Endothelial cell of umbilical vein (primary cell): ENCODE measurements at places on chromosomes 12 and 14. TPM values are rescaled to one million over a fixed set of nuclear protein-coding genes. Genes with fewer than 3 reads are reported as not detected.

DNA sequence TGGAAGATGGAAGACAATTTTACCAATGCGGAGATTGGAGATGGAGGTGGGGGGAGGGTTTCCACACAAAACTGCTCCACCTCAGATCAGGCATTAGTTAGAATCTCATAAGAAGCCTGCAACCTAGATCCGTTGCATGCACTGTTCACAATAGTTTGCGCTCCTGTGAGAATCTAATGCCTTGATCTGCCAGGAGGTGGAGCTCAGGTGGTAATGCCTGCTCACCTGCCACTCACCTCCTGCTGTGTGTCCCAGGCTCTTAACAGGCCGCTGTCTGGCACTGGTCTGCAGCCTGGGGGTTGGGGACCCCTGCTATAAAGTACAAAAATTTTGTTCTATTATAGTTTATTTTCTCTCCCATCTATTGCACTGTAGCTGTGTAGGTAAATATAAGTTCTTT lies 84.9 kb upstream of the FOXG1 start:
- no peaks in the 10 kb centered on the region for H3K27me3 ChIP-seq
- H3K4me1 ChIP-seq = peaks cover 7% of the 10 kb centered on the region
- DNase-seq = no peak

- H3K4me3 ChIP-seq = no peak overlapping the region
- DNase-seq = no peak
- H3K27me3 ChIP-seq = no peaks in the 10 kb centered on the region
- H3K4me1 ChIP-seq = no peaks in the 10 kb centered on the region
- no peaks in the 10 kb centered on the region for H3K36me3 ChIP-seq
Measured at GRCh38 chr14:58598028-58598803, 39.5 kb upstream of the DACT1 start.

Gene PTPRR
- polyA plus RNA-seq = 1.1 and 1.3 TPM in 2 replicates

DNA sequence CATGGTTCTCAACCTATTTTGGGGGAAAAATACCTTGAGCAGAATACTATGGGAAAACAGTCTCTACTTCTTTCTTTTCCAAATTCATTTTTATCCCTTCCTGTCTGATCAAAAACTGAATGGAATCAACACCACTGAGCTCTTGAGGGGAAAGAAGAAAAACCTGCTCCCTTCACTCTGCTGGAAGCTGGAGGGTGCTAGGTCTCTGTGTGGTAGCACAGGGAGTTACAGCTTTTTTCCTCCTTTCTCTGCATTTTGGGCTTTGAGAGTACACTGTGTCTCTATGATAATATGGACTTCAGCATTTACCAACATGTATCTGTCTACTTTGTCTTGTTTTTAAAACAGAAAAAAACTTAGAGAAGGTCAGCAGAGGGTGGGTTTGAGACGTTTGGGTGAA lies 417.2 kb upstream of the SYT1 start:
- H3K27me3 ChIP-seq = no peaks in the 10 kb centered on the region
- no peak overlapping the region for H3K27ac ChIP-seq
- DNase-seq = no peak
- H3K36me3 ChIP-seq = no peaks in the 10 kb centered on the region
- H3K4me1 ChIP-seq = no peaks in the 10 kb centered on the region

- H3K36me3 ChIP-seq = no peaks in the 10 kb centered on the region
- H3K4me1 ChIP-seq = no peaks in the 10 kb centered on the region
- no peak overlapping the region for H3K27ac ChIP-seq
- H3K4me3 ChIP-seq = no peak overlapping the region
Measured at GRCh38 chr14:56005191-56006053, 112.8 kb upstream of the PELI2 start.

Gene TMX1
- 9.5 and 11.4 TPM in 2 replicates for polyA plus RNA-seq

DNA sequence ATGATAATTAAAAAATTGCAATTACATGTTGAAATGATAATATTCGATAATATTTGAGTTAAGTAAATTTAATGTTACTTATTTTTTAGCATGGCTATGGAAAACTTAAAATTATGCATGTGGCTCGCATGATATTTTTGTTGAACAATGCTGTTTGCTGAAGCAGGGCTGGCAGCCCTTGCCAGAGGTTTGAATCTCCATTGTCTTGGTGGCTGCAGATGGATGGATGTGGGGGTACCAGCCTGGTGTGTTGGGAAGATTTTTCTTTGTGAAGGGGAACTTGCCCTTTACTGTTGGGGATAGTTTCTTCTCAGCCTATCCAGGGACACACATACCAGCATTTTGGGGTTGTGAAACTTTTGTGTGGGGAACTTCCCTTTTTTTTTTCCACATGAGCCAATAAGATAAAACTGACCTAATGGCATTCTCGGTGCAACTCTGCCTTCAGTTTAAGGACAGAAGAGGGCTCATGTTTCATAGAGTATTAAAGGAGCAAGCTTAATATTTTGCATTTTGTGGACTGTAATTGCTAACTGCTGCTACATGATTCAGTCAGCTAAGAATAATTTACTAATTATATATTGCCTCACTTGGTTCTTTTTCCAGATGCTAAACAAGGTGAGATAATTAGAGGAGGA lies 8.8 kb downstream of the RASSF3 start:
- no peaks in the 10 kb centered on the region for H3K36me3 ChIP-seq
- no peaks in the 10 kb centered on the region for H3K27me3 ChIP-seq
- H3K4me1 ChIP-seq = peaks cover 70% of the 10 kb centered on the region
- H3K27ac ChIP-seq = peak overlapping the region; percentile 97

Gene BCAT1
- 13.5 and 21.6 TPM in 2 replicates for polyA plus RNA-seq

GRCh38 chr14:104633276-104634137 lies 28.9 kb upstream of the TMEM179 start:
- no peaks in the 10 kb centered on the region for H3K27me3 ChIP-seq
- H3K27ac ChIP-seq = no peak overlapping the region
- H3K36me3 ChIP-seq = no peaks in the 10 kb centered on the region
- H3K4me1 ChIP-seq = no peaks in the 10 kb centered on the region

- no peak overlapping the region for H3K4me3 ChIP-seq
- H3K4me1 ChIP-seq = no peaks in the 10 kb centered on the region
- DNase-seq = no peak
- no peaks in the 10 kb centered on the region for H3K36me3 ChIP-seq
- H3K27me3 ChIP-seq = peaks cover 42% of the 10 kb centered on the region
Measured at GRCh38 chr12:94145191-94145983, 3.0 kb upstream of the PLXNC1 start.

Gene TPI1
- polyA plus RNA-seq = 1,816 and 2,057 TPM in 2 replicates

- no peaks in the 10 kb centered on the region for H3K36me3 ChIP-seq
- peaks cover 24% of the 10 kb centered on the region for H3K4me1 ChIP-seq
- H3K27me3 ChIP-seq = no peaks in the 10 kb centered on the region
- no peak overlapping the region for H3K4me3 ChIP-seq
- DNase-seq = peak; percentile 95
Measured at GRCh38 chr12:85179680-85180270, 100.2 kb upstream of the ALX1 start.

GRCh38 chr12:49885118-49885517 lies 18.6 kb downstream of the FAIM2 start:
- no peak overlapping the region for H3K4me3 ChIP-seq
- no peaks in the 10 kb centered on the region for H3K36me3 ChIP-seq
- H3K27ac ChIP-seq = no peak overlapping the region
- H3K4me1 ChIP-seq = no peaks in the 10 kb centered on the region

DNA sequence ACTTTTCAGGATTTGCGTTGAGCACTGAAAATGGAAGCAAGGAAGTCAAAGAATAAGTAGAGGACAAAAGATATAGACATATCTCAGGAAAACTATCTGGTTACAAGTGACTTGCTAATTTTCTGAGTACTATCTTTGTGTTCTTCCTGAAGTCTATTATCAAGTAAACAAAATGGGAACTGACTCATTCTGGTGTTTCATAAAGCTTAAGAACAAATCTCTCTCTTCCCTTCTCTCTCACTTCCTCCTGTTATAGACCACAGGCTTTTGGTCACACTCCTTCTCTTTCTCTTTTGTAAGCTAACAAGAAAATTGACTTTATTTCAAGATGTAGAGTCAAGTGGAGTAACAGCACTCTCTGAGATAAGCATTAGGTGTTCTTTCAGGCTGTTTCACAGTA lies 406.6 kb upstream of the SYT1 start:
- H3K4me1 ChIP-seq = no peaks in the 10 kb centered on the region
- H3K4me3 ChIP-seq = no peak overlapping the region
- no peak for DNase-seq
- no peaks in the 10 kb centered on the region for H3K27me3 ChIP-seq
- H3K27ac ChIP-seq = no peak overlapping the region

DNA sequence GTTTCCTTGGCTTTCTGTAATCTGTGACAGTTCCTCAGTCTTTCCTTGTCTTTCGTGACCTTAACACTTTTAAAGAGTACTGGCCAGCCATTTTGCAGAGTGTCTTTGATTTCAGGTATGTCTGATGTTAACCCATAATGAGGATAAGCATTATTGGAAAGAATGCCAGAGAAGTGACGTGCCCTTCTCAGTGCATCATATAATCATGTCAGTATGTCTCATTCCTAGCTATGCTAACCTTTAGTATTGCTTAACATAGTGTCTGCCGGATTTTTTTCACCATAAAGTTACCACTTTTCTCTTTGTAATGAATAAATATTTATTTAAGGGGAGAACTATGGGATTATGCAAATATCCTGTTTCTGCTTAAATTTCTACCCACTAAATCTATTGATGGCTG lies 28.5 kb downstream of the RERG start:
- no peak overlapping the region for H3K27ac ChIP-seq
- no peak overlapping the region for H3K4me3 ChIP-seq
- no peaks in the 10 kb centered on the region for H3K27me3 ChIP-seq

DNA sequence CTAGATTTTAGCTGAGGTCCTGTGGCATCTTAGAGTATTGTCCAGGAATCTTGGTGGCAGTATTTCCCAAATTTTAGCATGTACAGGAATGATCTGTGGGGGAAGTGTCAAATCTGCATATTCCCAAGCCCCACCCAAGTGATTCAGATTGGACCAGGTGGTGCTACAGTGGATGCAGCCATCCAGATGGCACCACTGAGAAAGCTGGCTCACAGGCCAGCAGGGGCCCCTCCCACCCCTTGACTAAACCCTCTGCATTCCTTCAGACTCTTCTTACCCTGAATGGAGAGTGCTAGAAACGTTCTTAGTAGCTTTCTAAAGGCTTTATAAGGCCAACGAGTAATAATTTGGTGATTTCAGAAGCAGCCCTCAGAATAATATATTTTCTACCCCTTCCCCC lies 255.2 kb downstream of the NRXN3 start:
- no peaks in the 10 kb centered on the region for H3K4me1 ChIP-seq
- no peaks in the 10 kb centered on the region for H3K36me3 ChIP-seq
- H3K27ac ChIP-seq = no peak overlapping the region
- no peak for DNase-seq
- no peaks in the 10 kb centered on the region for H3K27me3 ChIP-seq

Gene EIF2B1
- 25.2 and 32.6 TPM in 2 replicates for polyA plus RNA-seq

Gene KTN1
- polyA plus RNA-seq = 21.2 and 33.2 TPM in 2 replicates

DNA sequence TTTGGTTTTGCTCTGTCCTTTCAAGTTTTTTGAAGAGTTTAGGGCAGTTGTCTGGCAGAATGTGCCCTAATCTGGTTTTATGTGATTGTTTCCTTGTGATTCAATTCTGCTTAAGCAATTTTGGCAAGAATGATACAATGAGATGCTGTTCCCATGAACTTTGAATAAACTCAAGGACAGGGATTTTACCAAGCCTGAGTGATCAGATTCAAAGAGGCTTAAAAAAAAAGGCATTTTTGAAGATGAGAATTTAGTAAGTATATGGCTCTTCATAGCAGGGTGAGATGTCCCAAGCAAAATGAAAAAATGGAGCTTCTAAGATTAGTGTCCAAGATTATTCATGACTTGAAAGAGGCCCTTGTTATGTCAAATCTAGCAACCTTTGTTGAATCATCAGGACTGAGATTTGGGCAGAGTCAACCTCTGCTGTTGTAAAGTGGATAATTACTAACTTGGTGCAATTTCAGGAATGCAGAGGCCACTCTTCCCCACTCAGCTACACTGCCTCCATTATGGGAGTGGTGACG lies 180.6 kb upstream of the NUDT4 start:
- no peaks in the 10 kb centered on the region for H3K27me3 ChIP-seq
- H3K4me1 ChIP-seq = peaks cover 7% of the 10 kb centered on the region
- no peaks in the 10 kb centered on the region for H3K36me3 ChIP-seq
- no peak for DNase-seq

GRCh38 chr12:26941215-26941594 lies 2.9 kb downstream of the FGFR1OP2 start:
- no peaks in the 10 kb centered on the region for H3K36me3 ChIP-seq
- no peak for DNase-seq
- H3K4me1 ChIP-seq = peaks cover 46% of the 10 kb centered on the region

Gene ATL1
- polyA plus RNA-seq = 1.1 and 1.4 TPM in 2 replicates

Gene CCDC175
- not detected in 2 replicates for polyA plus RNA-seq

Gene TMEM253
- 0.14 and 0.25 TPM in 2 replicates for polyA plus RNA-seq

- peaks cover 17% of the 10 kb centered on the region for H3K4me1 ChIP-seq
- no peaks in the 10 kb centered on the region for H3K36me3 ChIP-seq
- no peak overlapping the region for H3K4me3 ChIP-seq
- H3K27ac ChIP-seq = no peak overlapping the region
- H3K27me3 ChIP-seq = no peaks in the 10 kb centered on the region
- DNase-seq = no peak
Measured at GRCh38 chr14:54188064-54188666, 208.6 kb upstream of the CDKN3 start.

GRCh38 chr12:120988658-120989057 lies 10.3 kb downstream of the HNF1A start:
- H3K27me3 ChIP-seq = peaks cover 8% of the 10 kb centered on the region
- no peaks in the 10 kb centered on the region for H3K36me3 ChIP-seq
- DNase-seq = no peak
- H3K27ac ChIP-seq = no peak overlapping the region
- H3K4me1 ChIP-seq = no peaks in the 10 kb centered on the region

Gene NPFF
- polyA plus RNA-seq = 0.30 TPM in 1 of 2 replicates, not detected in the other

GRCh38 chr12:20376984-20377383 lies 8.6 kb downstream of the PDE3A start:
- H3K27ac ChIP-seq = no peak overlapping the region
- peaks cover 37% of the 10 kb centered on the region for H3K4me1 ChIP-seq
- no peaks in the 10 kb centered on the region for H3K27me3 ChIP-seq
- H3K36me3 ChIP-seq = no peaks in the 10 kb centered on the region
- DNase-seq = peak; percentile 60
- H3K4me3 ChIP-seq = no peak overlapping the region

DNA sequence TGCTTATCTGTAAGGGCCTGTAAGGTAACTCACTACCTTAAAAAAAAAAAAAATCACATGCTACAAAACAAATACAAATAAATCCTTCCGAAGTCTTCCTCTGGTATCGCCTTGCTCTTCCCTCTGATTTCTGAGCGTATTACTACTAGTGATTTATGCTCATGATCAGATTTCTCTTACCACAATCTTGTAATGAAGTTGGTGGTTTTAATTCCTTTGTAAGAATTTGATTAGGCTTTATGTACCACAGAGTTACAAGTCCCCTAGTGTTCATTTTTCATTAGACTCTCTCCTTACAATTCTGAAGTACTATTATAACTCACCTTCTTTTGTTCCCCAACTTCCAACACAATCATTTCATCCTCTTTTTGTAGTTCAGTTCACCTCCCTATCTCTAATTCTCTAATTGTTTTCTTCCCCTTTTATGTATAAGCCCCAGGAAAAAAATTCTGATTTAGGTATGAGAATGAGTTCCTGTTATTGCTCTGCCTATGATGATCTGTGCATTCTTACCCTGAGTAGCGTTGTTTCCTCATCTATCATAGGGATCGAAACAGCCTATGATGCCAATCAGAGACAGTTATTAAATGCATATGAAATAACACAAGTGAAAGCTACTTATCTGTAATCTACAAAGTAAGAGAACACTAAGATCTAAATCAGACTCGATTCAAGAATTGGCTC lies 81.5 kb downstream of the EPS8 start:
- no peak for DNase-seq
- no peaks in the 10 kb centered on the region for H3K36me3 ChIP-seq
- no peak overlapping the region for H3K27ac ChIP-seq

Gene TUBA1C
- polyA plus RNA-seq = 2,063 and 2,352 TPM in 2 replicates
